ENCODE measurements at places on chromosomes 5 and 9.

DNA sequence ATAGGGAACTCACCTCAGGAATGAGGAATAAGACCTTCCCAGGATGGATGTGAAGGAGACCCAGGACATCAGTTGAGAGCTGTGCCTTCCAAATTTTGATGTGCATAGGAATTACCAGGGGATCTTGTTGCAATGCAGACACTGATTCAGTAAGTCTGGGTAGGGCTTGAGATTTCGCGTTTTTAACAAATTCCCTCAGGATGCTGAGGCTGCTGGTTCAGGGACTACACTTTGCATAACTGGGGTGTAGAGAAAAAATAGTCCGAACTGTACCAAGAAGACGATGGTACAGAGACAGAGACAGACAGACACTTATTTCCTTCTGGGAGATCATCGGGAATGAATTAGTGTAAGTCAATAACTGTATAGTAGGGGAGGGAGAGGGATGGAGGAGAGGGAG is 82.3 kb upstream of the FREM1 start:
- no peak for DNase-seq

- DNase-seq = no peak
Observed at GRCh38 chr5:150137997-150138396, 17.6 kb downstream of the PDGFRB start.

DNA sequence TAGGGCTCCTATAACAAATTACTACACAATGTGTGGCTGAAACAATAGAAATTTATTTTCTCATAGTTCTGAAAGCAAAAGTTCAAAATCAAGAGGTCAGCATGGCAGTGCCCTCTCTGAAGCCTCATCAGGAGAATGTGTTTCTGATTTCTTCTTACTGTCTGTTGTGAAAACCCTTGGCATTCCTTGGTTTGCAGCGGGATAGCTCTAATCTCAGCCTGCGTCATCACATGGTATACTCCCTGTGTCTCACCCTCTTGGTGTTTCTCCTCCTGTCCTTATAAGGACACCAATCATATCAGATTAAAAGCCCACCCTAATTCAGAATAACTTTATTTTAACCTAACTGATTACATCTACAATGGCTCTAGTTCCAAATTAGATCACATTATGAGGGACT is 87.5 kb upstream of the CDH9 start:
- no peak for DNase-seq

DNA sequence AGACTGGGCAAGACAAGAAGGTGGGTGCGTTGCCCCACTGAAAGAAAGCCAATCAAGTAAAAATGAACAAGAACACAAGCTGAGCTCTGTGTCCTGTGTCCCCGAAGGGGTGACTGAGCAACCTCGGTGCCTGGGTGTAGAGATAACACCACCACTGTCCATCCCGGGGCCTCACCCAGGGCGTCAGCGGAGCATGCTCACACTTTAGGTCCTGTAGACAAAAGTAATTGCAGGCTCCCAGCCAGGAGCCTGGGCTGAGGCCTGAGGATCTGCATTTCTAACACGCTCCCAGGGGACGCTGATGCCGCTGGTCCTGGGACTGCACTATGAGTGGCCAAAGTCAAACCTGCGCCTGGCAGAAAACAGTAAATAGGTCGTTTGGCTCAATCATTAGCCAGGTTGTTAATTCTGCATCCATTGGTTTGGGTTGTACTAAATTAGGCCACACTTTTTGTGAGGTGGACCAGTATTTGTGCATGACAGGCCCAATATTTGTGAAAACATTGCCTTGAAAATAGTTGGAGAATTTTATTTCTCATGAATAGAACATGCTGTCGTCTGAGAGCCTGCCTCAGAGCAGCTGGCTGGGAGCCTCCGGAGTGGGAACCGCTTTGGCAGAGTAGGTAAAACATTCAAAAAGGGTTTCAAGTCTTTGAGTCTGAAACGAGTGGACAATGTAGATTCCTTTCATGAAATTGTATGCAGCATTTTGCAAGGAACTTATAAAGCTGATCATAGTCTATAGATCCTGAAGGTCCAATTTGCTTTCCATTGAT is 38.3 kb downstream of the ANKRD33B start:
- DNase-seq = no peak

Measured in activated T-cell treated with anti-CD3 and anti-CD28 coated beads, Interleukin-2, amount 50 U/mL, for 48 hours (primary cell).